Muscle of arm (tissue), 14 donors: ENCODE measurements at places on chromosomes 3 and 15.

DNA sequence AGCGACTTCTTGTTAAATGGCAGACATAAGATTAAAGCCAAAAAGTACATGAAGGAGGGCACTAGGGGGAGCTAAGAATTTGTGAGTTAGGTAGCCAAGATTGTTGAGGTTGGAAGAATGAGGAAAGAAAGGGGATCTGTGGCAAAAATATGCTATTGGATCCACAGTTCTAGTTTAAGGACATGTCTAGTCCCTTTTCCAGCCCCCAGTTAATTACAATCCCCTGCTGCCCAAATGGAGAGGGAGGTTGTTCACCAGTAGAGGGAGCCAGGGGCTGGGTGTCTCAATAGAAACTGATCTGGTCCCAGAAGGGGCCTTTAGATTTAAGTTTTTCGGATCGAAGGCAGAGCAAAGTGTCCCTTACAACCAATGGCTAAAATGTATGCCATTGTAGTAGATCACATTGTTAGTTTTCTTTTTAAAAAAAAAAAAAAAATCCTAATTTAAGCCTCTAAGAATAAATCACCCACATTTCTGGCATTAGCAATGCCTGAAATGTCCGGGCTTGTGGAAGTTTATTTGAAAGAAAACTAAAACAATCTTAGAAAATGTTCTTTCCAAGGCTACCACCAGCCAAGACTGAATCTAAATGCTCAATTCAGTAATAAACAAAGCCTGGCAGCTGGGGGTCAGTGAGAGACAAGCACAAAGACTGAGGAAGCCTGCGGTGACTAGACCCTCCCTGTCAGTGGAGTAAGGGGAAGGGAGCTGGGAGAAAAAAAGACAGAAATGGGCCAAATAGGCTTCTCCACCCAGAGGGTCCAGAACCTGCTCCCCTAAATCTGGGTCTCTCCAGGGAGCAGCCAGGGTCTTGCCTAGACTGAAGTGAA, 7.1 kb downstream of the COL8A1 start:
- DNase-seq: no peak

DNA sequence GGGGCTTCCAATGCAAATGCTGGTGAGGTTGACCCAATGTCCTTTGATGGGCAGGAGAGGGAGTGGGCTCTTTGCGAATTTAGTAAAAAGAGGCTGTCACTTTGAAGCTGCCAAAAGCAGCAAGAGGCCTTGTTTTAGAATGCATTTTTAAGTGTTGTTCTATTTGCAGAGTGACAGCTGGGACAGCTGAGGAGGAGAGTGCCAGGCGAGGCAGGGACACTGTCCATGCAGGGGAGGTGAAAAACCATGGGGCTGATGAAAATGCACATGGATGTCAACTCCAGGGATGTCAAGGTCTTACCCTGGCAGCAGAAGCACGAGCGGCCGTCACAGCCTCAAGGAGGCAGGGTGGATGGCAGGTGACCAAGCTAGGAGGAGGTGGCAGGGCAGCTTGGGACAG, 279.8 kb downstream of the ADAMTS17 start:
- DNase-seq: no peak

- DNase-seq: no peak
Measured at GRCh38 chr15:63605816-63606215, 8.6 kb downstream of the FBXL22 start.

- no peak for DNase-seq
Measured at GRCh38 chr3:14539742-14540491, at the start of gene GRIP2. Gene GRIP2, minus strand, starts transcription at chr3:14540342. Its CDS starts 34 bp downstream, at chr3:14540308.

GRCh38 chr3:192054881-192055280, 593.9 kb downstream of the PYDC2 start:
- DNase-seq: no peak

DNA sequence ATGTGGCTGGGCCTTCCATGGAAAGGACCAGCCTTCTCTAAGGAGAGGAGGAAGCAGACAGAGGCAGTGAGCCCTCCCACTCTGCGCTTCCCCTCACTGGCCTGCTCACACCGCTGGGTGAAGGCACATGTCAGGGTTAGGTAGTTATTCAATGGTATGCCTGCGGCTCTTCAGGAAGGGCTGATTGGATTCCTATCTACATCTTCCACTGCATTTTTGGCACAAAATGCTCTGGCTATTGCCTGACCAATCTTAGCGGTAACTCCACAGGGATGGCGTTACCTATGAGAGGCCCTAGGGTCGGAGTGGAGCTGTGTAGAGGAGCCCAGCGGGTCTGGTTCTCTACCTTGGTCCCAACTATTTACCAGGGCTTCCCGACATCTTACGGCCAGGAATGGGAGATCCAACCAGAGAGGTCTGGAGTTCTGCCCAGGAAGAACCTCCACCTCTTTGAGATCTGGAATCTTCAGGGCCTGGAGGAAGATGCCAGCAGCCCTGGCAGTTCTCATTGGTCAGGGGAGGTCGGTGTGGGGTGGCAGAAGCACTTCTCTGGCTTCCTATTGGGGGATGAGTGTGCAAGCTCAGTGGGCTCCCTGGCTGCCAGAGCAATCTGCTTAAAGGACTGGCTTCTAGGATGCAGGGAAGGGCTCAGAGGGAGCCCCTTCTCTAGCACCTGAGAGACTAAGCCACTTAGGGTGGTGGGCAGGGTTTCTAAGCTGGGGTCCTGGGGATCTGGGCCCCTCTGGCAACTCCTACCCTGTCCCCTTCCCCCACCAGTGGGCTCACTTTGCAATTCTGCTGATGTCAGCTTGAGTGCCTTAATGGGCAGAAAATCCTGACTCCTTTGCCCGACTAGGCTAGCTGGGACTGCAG, 24.3 kb downstream of the SNX33 start:
- DNase-seq: no peak
